ENCODE measurements at places on chromosomes 1 and 21.

DNA sequence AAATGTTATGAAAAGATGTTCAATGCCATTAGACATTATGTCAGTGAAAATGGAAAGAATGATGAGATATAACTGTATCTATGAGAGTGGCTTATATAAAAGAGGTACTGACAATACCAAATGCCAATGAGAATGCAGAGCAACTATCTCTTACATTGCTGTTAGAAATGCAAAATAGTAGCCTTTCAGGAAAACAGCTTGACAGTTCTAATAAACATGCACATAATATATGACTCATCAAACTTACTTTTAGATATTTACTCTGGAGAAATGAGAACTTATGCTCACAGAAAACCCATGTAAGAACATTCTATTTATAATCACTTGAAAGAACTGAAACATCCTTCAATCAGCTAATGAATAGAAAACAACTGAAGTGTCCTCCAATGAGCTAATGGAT lies 996.7 kb upstream of the ADGRL4 start:
- DNase-seq, result no peak

DNA sequence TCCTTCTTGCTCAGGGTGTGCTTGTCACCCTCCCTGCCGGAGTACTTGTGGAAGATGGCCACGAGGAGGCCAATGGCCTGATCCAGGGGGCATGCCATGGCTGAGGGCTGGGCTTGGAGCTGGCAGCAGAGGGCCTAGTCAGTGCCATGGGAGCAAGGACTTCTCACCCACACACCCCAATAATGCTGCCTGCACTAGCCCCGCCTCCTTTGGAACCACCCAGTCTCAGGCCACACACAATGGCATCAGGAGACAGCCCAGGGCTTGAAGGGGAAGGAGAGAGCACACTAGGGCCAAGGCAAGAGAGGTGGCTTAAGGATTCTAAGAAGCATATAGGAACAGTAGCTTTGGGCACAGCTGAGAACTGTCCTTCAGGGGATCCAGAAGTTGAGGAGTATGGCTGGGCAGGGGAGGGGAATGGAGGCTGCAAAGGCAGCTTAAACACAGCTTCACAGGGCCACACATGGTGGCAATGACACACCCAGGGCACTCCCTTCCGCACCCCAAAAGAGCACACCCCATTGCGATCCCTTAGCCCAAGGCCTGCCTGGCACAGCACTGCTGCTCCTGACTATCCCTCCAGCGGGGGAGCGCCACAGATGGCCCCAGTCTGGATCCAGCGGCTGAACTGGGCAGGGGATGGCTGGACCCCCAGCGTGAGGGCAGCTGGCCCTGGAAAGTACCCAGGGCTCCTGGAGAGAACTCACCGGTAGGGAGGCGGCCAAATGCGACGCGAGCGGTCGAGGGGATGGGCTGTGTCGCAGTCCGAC lies at the start of gene S100A6:
Gene S100A6 (minus strand): TSS at position 750 of the 770 bp plus-strand sequence. CDS start 652 bp downstream, at position 98.
- peak; percentile 72 for DNase-seq

GRCh38 chr1:90580176-90580575 lies 136.9 kb downstream of the BARHL2 start:
- DNase-seq, result no peak

GRCh38 chr1:109883248-109883955 lies 27.2 kb upstream of the CSF1 start:
- DNase-seq, result no peak

DNA sequence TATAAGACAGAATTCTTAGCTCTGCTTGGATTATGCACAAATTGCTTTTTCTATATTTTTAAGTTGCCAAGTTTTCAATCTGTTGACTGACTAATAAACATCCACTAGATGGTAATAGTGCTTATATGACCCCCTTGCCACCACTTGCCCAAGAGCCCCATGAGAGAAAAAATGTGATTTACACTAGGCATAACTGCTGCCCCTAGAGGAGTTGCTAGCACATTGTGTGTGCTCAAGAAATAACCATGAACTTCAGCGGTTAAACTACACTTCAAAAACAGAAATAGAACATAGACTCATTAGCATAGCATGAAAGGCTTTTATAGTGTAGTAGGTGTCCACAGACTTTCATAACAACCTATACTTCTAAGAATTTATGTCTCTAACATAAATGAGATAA lies 61.4 kb downstream of the BRINP3 start:
- DNase-seq, result no peak

- DNase-seq, result no peak
These were observed 5.7 kb upstream of the PKN2 start for GRCh38 chr1:88678405-88678804.

DNA sequence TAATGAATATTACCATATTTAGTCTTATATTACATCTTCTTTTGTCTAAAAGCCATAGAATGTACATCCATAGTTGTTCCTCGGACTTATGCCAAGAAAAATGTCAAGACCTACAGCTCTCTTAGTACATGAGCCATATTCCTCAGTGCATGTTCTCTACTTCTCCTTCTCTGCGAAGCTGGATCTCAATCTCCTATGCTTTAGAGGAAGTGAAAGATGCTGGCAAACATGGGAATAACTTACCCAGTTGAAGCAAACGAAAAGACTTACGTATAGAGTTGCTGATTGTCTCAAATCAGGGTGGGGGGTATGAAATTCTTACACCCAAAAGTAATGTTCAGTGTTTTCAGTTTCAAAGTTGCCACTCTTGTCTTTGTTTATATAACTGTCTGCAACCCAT lies 32.7 kb downstream of the OR13G1 start:
- DNase-seq, result no peak

- DNase-seq, result no peak
These were observed 40.1 kb upstream of the PUM1 start for GRCh38 chr1:31105646-31106045.

- DNase-seq, result no peak
These were observed 40.4 kb upstream of the LDLRAP1 start for GRCh38 chr1:25502957-25503356.

DNA sequence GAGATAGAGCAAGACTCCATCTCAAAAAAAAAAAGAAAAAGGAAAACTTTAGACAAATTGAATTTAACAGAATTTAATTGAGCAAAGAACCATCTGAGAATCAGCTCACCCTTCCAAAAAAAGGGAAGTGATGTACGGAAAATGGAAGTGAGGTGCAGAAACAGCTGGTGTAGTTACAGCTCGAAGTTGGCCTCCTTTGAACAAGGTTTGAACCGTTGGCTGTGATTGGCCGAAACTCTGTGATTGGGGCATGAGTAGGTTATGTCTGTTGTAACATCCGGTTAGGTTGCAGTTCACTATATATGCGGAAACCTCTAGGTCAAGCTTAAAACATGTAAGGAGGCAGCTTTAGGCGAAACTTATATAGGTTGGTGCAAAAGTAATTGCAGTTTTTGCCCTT lies 97.9 kb upstream of the KIF26B start:
- DNase-seq, result no peak

DNA sequence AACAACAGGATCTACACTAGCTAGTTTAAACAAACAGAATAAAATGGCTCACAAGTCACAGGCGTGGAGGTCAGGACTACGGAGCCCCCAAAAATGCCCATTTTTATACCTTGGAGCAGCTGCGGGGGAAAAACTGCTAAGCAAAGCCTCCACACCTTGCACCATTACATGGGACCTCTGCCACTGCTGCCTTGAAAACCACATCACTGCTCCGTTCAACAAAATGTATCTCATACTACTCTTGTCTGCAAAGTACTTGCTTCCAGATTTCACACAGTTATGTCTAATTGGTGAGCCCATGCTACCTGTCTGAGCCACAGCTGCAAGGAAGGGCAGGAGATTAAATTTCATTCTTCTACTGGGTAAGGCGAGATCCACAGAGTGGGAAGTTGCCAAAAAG lies 24.4 kb downstream of the MRPL39 start:
- DNase-seq, result no peak

DNA sequence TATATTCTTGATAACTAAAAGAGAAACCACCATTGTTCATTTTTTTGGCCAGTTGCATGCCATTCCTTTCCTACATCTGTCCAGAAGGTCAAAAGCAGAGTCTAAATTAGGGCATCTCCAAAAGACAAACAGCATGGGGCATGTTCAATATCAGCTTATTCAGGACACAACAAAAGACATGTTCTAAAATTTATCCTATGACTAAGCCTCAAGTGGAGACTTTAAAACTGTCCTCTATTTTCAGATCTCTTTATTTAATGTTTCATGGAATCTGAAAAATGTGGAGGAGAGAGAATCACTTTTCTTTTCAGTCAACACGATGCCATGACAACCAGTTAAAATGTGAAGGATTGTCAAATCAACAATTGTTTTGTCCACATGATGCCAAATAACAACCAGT lies 303.4 kb upstream of the PRMT6 start:
- no peak for DNase-seq

DNA sequence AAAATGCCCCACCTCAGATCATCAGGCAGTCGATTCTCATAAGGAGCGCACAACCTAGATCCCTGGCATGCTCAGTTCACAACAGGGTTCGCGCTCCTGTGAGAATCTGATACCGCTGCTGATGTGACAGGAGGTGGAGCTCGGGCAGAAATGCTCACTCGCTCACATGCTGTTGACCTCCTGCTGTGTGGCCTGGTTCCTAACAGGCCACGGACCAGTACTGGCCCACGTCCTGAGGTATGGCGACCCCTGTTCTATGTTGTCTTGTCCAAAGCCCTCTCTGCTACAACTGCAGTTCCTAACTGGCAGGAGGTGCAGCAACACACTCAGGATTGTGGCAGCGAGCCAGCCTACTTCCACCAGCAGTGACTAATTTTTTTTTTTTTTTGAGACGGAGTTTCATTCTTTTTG lies 70.6 kb downstream of the CLSTN1 start:
- DNase-seq, result no peak

- DNase-seq, result no peak
These were observed 408.1 kb upstream of the ADGRL2 start for GRCh38 chr1:81392526-81393226.

DNA sequence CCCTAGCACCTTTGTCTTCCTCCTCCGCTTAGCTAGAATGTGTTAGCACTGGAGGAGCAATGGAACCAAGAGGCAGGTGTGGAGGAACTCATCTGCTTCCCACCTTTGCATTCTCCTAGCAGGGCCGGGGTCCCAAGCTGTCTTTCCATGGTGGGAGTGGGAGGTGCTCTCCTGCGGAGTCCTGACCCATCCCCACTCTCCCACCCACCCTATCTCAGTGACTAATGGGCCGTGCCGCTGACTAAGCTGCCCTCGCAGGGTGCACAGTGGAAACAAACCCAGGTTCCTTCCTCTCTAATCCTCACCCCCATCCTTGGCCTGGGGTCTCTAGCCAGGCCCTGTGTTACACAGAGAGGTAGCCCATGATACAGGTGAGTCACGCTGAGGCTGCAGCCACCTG lies 177.5 kb downstream of the HIVEP3 start:
- DNase-seq, result peak; percentile 78

DNA sequence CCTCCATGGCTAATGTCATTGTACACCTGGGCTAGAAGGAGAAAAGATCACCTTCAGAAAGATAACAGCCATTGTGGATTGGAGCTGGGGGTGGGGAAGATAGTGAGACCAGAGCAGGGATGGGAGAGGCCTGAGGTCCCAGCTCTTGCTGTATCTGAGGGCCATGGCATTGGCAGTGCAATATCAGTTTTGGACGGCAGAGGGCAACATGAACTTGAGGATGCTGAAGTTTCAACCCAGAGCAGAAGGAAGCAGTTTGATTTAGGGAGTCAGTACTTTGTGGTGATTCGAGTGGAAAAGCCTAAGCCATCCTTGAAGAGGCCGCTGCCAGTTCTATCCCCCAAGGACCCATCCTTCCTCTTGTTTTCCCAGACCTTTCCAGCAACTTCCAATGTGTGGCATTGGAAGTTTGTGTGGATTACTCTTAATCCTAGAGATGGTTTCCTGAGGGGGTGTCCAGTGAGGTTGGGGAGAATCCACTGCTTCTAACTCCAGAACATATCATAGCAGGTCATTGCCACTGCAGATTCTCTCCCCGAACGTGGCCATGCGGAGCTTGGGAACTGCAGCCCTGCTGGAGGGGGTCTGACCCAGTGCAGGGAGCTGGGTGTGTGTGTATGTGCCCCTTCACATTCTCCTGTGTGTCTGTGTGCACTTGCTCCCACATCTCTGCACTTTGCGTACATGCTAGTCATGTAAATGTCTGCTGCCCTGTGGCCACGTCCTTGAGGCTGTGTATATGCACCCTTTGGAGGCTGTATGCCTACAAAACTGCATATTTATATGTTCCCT lies 24.1 kb downstream of the SLC26A9 start:
- peak; percentile 84 for DNase-seq

GRCh38 chr1:199042193-199042592 lies 403.4 kb downstream of the PTPRC start:
- no peak for DNase-seq

GRCh38 chr1:207884266-207885029 lies 26.5 kb downstream of the CD34 start:
- DNase-seq, result no peak

GRCh38 chr1:102838016-102838415 lies 270.3 kb downstream of the COL11A1 start:
- DNase-seq, result no peak

GRCh38 chr1:41700581-41700980 lies 216.1 kb upstream of the EDN2 start:
- DNase-seq, result no peak

DNA sequence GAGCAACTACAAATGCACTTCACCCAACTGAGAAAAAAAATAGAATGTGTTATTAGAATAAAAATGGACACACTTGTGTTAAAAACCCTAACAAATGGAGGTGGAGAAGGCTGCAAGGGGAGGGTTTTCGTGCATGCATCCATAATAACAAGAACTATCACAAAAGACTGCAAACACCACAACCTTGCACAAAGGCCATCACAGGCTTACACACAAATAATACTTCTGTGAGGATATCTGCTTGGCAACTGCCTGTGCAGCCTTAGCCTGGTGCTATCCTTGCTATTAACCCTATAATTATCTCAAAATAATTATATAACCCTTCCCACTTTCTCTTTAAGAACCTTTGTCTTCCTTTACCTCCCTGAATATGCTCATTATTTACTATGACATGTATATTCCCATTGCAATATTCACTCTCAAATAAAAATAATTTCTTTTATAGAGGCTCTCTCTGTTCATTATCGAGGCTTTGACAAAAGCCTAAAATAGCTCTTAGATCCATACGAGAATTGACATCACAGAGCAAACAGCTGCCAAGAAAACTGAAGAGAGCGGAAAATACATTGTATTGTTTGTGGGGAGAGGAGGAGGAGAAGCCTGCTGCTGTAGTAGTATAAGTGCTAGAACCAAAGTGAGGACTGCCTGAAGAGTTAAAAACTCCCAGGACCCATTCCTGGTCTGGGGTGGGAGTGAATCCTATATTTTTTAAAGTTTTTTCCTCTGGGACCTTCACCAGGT lies 1768.7 kb downstream of the BRINP3 start:
- DNase-seq, result no peak

- DNase-seq, result no peak
These were observed 47.8 kb upstream of the RGS5 start for GRCh38 chr1:163250382-163250974.

- DNase-seq, result no peak
These were observed 47.8 kb downstream of the DAB1 start for GRCh38 chr1:57376041-57376440.

All from activated CD8-positive, alpha-beta memory T cell treated with anti-CD3 and anti-CD28 coated beads, Interleukin-2, amount 50 U/mL, for 48 hours (primary cell).